ENCODE measurements at places on chromosomes 16 and 17. TPM values are rescaled to one million over a fixed set of nuclear protein-coding genes. Genes with fewer than 3 reads are reported as not detected.

Gene CLTC
- 126 TPM for total RNA-seq

Gene IGSF6
- 1.3 TPM for total RNA-seq

Gene GFER
- total RNA-seq = 28.2 TPM

Gene GJC1
- total RNA-seq = not detected

Gene HES7
- total RNA-seq = not detected

Gene CASKIN2
- 0.37 TPM for total RNA-seq

Gene LPCAT2
- not detected for total RNA-seq

Gene SLFN11
- total RNA-seq = 48.1 TPM

Gene CTRB1
- total RNA-seq = not detected

Gene GPR142
- total RNA-seq = not detected

Gene ADAP2
- 14.6 TPM for total RNA-seq

Gene LGALS9B
- total RNA-seq = not detected

Gene TMC8
- total RNA-seq = 235 TPM

Gene NPIPA5
- total RNA-seq = not detected

Gene CDC42EP4
- 2.0 TPM for total RNA-seq

Gene MAP2K6
- total RNA-seq = 7.7 TPM

Gene ZFHX3
- total RNA-seq = 6.6 TPM

Gene CFAP119
- 11.7 TPM for total RNA-seq

Gene GLIS2
- not detected for total RNA-seq

Gene PMFBP1
- 9.5 TPM for total RNA-seq

Gene TNFRSF13B
- 217 TPM for total RNA-seq

Gene PRSS36
- 1.6 TPM for total RNA-seq

Gene TP53TG3
- not detected for total RNA-seq

Gene SLC35B1
- 40.5 TPM for total RNA-seq

Gene BRIP1
- total RNA-seq = 4.2 TPM

Gene TLCD3B
- total RNA-seq = not detected

Gene PRR15L
- not detected for total RNA-seq

Gene PSMB10
- 167 TPM for total RNA-seq

Gene SLC52A1
- not detected for total RNA-seq

Gene KRT36
- not detected for total RNA-seq

Gene RND2
- 1.2 TPM for total RNA-seq

Gene ITGB4
- total RNA-seq = 1.1 TPM

Gene CHST6
- 0.17 TPM for total RNA-seq

Gene TPSG1
- not detected for total RNA-seq

Gene ARHGDIA
- total RNA-seq = 262 TPM

Gene BCAR1
- total RNA-seq = not detected

Gene EPN3
- not detected for total RNA-seq

Gene XAF1
- total RNA-seq = 116 TPM

Gene PRPSAP1
- total RNA-seq = 45.5 TPM

Gene TEX19
- total RNA-seq = not detected

Gene RDM1
- total RNA-seq = not detected

Gene INTS2
- total RNA-seq = 22.3 TPM

Gene CASKIN1
- total RNA-seq = not detected

Gene CCDC144A
- total RNA-seq = 4.8 TPM

Gene SHISA6
- total RNA-seq = not detected

Gene NHLRC4
- 4.2 TPM for total RNA-seq

Gene RUNDC3A
- not detected for total RNA-seq

Gene TEX14
- total RNA-seq = 0.53 TPM

Gene APOH
- not detected for total RNA-seq

Gene HS3ST3A1
- 0.17 TPM for total RNA-seq

Gene KRTAP4-3
- total RNA-seq = not detected
